ENCODE measurements at places on chromosomes 11 and 22.

- DNase-seq, result no peak
These were observed 26.1 kb downstream of the INTS4 start for GRCh38 chr11:77968337-77968736.

GRCh38 chr11:38481391-38481790 is 1883.4 kb upstream of the RAG2 start:
- no peak for DNase-seq

DNA sequence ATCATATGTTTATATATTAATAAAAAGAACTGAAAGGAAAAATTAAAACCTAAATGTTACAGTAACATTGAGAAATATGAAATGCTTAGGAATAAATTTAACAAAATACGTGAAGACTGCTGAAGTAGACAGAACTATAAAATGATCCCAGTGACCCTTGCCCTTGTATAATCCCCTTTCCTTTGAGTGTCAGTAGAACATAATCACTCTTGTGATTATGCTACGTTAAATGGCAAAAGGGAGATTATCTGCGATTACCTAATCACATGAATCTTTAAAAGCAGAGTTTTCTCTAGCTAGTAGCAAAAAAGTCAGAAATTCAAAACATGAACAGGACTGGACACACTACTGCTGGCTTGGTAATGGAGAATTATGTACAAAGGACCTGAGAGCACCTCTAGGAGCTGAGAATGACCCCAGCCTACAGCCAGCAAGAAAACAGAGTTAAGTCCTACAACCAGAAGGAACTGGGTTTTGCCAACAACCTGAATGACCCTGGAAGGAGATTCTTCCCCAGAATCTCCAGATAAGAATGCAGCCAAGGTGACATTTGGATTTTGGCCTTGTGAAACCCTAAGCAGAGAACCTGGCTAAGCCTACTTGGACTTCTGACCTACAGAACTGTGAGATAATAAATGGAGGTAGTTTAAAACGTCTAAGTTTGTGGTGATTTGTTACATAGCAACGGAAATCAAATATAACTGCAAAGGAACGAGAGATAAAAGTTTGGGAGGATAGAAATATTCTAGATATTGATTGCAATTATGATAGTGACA is 157.2 kb downstream of the ATG16L2 start:
- no peak for DNase-seq

DNA sequence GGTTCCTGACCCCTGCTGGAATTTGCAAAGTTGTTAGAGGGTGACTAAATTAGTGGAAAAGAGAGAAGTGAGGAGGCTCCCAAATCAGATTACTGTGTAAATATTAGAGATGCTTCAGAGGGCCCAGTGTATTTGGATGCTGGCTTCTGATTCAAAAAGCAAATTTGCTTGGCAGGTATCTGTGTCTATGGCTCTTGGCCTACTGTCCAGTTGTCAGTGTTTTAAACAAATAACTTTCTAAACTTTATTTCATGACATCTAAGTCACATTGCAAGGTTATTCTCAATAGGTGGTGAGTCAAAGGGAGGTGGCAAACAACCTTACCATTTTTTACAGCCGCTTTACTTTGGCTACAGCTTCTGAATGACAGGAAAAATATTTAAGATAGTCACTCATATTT is 720.1 kb downstream of the KCNA4 start:
- no peak for DNase-seq

DNA sequence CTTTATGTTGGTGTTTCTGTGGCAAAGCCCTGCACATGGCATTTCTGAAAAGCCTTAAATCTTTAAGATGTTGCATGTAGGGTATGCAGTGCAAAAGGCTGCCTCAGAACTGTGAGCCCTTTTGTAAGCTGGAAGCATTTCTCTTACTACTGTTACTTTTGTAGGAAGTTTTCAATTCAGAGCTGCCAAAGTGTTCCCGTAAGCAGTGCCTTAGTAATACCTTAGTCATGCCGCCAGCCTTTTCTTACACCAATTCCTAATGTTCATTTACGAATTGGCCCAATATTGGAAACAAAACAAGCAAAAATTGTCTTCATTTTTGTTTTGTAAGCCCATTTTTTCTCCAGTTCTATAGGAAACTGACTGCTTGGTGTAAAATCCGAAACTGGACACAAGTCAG is 67.4 kb upstream of the RASSF10 start:
- DNase-seq, result no peak

DNA sequence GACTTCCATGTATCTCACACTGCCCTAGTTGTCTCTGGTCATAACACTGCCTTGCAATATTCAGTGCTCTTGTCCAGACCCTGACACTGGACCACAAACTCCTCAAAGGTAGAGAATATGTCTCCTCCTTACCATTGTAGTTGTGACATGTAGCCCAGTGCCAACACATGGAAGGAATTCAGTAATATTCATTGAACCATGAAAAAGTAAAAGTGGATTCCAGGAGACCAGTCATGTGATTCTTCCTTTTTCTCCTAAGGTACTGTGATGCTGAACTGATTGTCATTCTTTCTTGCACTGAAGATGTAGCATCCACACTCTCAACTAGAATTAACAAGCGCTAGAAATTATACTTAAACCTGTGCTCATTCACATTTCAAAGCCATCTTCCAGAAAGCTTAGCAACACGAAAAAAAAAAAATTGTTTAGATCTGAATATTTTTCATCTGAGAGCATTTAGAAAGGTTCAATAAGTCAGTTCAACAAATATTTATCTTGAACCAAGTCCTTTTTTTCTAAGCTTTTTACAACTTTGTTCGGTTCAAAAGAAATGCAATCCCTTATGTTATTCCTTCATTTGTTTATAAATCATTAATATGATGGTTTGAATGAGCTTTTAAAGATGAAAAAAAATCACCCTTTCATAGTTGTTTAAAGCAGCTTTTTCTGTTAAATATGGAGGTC is 224.7 kb upstream of the BLID start:
- DNase-seq, result no peak

DNA sequence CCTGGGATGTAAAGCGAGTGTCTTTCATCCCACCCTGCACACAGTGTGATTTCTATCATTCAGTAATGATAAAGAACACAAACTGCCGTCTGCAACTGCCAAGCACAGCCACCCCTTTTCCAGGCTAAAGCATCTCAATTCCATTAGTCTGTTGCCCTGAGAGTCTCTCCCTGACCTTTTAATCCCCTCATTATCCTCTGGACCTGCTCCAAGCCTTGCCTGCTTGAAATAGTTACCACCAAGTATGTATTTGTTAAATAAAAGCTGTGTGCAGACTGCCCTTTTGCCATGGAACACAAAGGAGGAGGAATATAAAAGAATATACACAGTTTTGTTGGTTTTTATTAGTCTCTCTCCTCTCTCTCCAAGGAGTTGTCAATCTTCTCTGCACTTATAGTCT is 13.0 kb downstream of the GRAP2 start:
- no peak for DNase-seq

- DNase-seq, result no peak
These were observed 24.5 kb downstream of the PISD start for GRCh38 chr22:31637447-31637890.

GRCh38 chr22:49810363-49811019 is 17.2 kb downstream of the BRD1 start:
- no peak for DNase-seq

DNA sequence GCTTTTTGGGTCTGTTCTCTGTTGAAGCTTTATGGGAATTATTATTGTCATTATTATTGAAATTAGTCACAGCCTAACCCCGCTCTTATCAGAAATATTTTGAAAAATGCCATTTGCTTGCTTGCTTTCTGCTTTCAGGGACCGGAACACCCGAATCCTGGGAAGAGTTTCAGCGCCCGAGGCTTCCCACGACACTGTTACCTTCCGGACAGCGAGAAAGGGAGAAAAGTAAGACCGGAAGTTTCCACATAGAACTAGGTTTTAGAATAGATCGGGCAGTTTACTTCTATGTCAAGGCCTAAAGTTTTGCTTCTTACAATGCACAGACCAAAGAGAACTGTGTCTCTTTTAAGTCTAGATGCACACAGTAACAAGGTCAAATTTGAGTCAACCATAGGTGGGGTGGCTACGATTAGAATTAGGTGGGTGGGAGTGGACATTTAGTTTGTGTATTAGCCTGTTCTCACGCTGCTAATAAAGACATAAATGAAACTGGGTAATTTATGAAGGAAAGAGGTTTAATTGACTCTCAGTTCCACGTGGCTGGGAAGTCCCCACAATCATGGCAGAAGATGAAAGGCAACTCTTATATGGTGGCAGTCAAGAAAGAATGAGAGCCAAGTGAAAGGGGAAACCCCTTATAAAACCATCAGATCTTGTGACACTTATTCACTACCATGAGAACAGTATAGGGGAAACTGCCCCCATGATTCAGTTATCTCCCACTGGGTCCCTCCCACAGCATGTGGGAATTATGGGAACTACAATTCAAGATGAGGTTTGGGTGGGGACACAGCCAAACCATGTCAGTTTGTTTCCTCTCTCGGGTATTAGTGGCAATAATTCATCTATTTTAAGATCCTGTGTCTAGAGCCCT is 12.9 kb downstream of the MPEG1 start:
- no peak for DNase-seq

DNA sequence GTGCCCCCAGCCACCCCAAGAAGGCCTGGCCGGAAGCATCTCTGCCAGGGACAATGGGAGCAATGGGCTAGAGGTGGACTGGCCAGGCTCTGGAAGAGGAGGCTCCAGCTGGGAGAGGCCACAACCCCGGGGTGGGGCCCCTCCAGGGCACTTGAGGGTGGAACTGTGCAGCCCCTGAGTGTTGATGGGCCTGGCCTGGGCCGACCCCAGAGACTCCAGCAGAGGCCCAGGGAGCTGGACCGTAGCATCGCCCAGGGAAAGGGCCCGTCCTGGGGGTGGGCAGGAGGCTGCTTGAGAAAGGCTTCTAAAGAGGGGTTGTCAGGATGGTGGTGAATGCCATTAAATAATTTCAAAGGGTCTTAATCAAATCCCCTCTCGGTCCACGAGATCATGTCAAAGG is 30.4 kb downstream of the CDKN1C start:
- DNase-seq, result no peak
